K562 (cell line): ENCODE measurements at places on chromosomes 5 and 9.

DNA sequence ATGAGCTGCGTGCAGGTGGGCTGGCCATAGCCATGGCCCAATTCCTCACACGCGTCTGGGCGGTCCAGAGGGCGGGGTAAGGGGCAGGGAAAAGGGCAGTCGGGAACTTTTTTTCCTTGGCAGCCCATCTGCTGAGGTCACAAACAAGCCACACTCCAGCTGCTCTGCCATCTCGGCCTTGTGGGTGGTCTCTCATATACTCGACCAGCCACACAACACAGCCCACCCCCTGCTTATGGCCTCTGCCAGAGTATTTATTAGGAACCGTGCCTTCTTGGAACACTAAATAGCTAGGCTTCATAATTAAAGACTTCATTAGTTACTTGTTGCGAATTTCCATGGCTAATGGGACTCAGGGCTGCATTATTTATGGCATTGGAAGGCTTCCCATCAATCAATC lies 98.5 kb upstream of the LHFPL2 start:
- no peak for DNase-seq

GRCh38 chr9:80632041-80632440 lies 1057.3 kb downstream of the TLE1 start:
- DNase-seq, result no peak

DNA sequence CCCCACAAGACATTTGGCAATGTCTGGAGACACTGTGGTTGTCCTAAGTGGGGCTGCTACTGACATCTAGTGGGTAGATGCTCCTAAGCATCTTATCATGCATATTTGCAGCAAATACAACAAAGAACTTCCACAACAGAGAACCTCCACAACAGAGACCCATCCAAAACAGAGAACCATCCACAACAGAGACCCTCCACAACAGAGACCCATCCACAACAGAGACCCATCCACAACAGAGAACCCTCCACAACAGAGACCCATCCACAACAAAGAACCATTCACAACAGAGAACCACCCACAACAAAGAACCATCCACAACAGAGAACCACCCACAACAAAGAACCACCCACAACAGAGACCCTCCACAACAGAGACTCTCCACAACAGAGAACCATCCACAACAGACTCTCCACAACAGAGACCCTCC lies 32.8 kb downstream of the ARPC5L start:
- peak; percentile 45 for DNase-seq

- DNase-seq, result no peak
Measured at GRCh38 chr5:39058178-39058921, 15.8 kb downstream of the RICTOR start.

GRCh38 chr9:132610661-132611060 lies 28.3 kb downstream of the BARHL1 start:
- no peak for DNase-seq

GRCh38 chr5:125868036-125868435 lies 555.2 kb upstream of the GRAMD2B start:
- no peak for DNase-seq

GRCh38 chr9:126368020-126368419 lies 41.4 kb downstream of the MVB12B start:
- no peak for DNase-seq

GRCh38 chr9:1490341-1491232 lies 440.4 kb downstream of the DMRT2 start:
- DNase-seq, result no peak

DNA sequence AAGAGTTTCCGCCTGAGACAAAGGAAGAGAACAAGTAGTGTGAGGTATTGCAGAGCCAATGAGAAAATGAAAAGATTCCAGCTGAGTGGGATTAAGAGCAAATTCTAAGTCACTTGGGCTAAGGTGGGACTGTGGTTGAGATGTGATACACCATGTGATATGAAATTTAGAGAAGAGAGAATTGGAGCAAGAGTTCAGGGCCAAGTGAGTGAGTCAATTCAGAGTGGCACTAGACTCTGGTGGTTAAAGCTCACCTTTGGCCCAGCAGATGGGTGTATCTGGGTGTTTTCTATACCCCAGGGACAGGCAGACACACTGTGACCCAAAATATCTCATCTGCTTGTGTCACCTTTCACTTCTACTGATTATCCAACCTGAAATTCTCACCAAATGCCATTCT lies 368.1 kb downstream of the KCNN2 start:
- no peak for DNase-seq

GRCh38 chr5:150293091-150293941 lies 3.7 kb upstream of the CAMK2A start:
- DNase-seq, result peak; percentile 86

DNA sequence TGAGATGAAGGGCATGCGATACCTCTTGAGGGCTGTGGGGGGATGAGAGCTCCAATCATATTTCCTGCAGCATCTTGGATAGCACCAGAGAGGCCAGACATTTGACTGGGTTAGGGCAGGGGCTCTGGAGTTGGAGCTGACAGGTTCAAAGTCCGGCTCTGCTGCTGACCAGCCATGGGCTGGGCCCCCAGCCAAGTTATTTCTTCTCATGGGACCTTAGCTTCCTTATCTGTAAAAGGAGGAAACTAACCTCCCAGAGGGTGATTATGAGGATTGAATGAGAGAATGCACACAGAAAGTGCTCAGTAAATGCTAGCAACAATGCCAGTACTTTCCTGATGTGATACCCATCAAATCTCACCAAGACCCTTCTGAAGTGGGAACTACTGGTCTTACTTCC lies 65.2 kb upstream of the SLC25A51 start:
- no peak for DNase-seq

GRCh38 chr9:17631396-17631795 lies 52.5 kb downstream of the SH3GL2 start:
- DNase-seq, result no peak

GRCh38 chr5:52864884-52865283 lies 77.2 kb downstream of the ITGA1 start:
- no peak for DNase-seq

DNA sequence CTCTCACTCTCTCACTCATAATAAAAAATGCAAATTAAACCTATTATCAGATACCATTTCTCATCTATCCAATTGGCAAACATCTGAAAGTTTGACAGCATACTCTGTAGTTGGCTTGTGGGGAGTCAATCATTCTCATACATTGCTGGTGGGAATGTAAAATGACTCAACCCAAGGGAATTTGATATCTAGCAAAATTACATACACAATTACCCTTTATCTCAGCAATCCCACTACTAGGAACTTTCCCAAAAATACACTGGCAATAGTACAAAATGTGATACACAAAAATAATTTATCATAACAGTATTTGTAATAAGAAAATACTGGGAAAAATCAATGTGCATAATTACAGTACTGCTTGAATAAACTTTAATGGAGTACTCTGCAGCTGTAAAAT lies 731.3 kb downstream of the DTWD2 start:
- DNase-seq, result no peak

GRCh38 chr9:109238655-109239054 lies 71.6 kb upstream of the FRRS1L start:
- no peak for DNase-seq

DNA sequence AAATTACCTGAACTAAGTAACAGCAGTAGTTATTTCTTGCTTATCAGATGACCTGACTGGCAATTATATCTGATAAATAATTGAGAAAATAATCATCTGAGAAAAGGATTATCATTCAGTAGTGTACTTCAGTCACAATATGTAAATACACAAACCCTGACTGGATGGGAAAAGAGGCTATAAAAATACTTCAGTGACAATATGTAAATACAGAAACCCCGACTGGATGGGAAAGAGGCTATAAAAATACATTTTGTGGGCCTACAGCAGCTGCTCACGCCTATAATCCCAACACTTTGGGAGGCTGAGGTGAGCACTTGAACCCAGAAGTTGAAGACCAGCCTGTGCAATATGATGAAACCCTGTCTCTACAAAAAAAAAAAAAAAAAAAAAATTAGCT lies 11.1 kb downstream of the UBAP2 start:
- DNase-seq, result no peak

DNA sequence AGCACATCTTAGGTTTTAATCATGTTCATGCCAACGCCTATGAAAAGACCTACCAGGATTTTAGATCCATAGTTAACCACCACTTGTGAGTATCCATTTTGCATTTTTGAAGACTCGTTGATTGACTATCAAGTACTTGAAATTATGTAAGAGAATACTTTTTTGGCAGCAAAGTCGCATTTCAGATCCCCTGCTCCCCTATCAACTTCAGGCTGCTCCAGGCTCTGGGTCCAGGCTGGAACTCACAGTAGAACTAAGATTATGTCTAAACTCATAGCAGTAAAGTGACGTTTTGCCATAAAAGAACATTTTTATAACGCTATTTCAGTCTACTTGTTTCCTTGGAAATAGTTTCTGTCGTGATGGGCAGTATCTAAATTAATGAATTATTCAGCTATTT lies 267.7 kb downstream of the FANCC start:
- DNase-seq, result peak; percentile 33

DNA sequence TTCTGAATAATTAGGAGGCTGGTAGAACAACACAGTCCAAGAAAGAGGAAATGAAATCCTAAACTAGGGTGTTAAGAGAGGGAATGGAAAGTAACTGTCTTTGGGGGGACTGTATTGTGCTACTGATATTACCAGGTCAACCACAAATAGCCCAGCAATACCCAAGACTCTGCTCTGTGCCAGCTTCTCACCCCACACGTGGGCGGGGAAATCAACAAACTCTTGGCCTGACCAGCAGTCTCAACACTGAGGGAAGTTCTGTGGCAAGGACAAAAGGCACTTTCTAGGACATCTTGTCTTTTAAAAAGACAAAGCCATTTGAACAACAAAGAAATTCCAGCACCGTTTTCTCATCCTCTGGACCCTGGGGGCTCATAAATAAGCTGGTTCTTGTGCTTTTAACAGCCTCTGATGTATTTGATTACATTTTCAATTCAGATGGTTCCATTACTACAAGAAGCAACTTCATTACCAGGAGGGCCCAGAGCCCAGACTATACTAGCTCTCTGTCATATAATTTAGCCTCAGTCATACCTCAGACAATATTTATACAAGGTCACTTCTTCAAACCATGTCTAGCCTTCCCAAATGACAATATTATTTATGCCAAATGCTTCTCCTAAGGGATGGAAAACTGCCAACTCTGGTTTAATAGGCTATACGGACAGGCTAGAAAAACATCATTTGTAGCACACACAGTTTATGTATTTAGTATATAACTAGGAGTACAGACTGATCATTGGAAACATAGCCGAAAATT lies 297.8 kb downstream of the CWC27 start:
- DNase-seq, result no peak

DNA sequence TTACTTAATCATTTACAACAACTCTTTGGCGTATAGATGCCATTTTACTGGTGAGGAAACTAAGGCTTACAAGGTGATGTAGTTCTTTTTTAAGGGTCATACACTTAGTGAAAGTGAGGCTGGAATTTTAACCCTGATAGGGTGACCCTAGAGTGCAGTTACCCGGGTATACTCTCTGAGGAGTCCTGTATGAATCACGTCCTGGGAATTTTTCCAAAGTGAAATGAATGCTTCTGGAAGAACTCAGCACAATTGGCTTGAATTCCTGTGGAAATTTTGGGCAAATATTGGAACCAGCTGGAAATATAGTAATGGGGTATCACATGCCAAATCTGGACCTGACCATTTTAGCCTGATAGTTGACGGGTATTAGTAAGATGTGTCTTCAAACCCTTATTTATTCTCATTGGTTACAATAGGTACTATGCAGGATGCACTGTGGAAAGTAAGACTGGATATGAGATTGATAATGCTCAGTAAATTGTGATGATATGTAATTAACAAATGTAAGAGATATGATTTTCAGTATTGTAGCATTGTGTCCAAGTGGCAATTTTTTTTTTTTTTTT lies 14.8 kb downstream of the SUB1 start:
- DNase-seq, result no peak

- DNase-seq, result no peak
Measured at GRCh38 chr5:132385326-132386105, 16.0 kb downstream of the SLC22A5 start.

DNA sequence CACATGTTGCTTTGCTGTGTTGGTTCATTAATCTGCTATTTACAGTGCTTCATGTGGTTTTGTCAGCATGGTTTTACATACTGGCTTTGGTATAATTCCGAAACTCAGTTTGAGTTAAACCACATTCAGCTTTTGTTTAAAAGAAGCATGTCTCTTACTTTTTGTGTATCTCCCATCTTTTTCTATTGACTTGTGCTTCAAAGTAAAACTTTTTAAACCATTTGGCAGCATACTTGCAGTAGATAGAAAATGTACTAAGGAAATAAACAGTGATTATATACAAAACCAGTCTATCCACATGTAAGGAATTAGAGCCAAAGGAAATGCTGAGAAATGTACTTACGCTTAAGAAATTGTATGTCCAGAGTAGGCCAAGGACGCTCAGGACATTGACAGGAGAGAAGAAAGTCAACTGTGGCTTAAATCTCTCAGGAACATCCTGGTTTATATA lies 286.9 kb downstream of the ARHGEF28 start:
- DNase-seq, result no peak

DNA sequence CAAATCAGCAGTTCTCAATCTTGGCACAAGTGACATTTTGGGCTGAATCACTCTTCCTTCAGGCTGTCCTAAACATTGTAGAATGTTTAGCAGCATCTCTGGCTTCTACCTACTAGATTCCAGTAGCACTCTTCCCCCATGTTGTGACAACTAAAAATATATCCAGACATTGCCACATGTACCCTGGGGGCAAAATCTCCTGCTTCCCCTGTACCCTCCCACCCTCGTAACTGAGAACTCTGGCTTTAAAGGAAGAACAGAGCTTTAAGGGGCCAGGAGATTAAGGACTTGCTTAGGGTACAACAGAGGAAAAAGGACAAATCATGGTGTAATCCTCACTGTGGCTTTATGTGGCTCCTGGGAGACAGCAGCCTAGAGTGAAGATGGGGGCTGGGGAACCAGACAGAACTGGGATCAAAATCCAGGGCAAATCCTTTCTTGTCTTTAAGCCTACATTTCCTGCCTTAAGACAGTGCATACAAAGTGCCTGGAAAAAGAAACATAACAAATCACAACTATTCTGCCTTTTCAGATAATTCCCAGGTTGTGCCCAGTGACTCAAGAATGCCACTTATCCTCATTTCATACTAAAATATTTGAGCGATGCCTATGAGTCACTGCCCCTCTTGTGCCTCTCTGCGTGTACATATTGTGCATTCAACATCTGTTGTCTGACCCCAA lies 109.3 kb downstream of the DAPK1 start:
- no peak for DNase-seq

- no peak for DNase-seq
Measured at GRCh38 chr5:110209401-110209800, 517.1 kb downstream of the TMEM232 start.

GRCh38 chr5:60576425-60576824 lies 123.5 kb downstream of the DEPDC1B start:
- DNase-seq, result no peak

GRCh38 chr5:72501488-72501887 lies 5.7 kb downstream of the ZNF366 start:
- DNase-seq, result no peak

GRCh38 chr9:78073722-78074121 lies 42.1 kb upstream of the GNAQ start:
- DNase-seq, result no peak
